Fibroblast of skin of scalp (primary cell): ENCODE measurements at places on chromosomes 2 and 18.

DNA sequence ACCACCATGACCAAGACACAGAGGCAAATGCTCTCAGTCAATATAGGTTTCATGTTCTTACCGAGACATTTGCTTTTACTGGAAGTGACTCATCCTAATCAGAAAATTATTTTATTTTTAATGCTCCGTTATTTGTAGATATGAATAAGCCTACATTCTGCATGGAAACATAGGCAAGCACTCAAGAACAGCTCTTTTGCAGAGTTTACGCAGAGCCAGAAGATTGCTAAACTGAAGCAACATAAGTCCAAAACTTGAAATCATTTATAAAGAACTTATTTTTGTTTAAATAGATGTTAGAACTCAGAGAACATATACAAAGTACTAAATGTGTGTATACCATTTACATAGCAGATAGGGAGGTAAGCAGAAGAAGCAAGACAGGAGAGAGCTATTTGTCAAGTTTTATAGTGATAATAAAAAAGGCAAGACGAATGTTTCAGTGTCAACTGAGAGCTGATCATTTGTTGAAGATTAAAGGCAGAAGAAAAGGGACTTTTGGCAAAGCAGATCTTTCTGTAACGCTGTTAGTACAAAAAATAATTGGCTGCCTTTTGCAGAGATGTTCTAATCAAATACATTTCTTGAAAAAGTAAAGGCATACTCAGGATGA is 12.4 kb upstream of the PPP1R1C start:
- DNase-seq: no peak

DNA sequence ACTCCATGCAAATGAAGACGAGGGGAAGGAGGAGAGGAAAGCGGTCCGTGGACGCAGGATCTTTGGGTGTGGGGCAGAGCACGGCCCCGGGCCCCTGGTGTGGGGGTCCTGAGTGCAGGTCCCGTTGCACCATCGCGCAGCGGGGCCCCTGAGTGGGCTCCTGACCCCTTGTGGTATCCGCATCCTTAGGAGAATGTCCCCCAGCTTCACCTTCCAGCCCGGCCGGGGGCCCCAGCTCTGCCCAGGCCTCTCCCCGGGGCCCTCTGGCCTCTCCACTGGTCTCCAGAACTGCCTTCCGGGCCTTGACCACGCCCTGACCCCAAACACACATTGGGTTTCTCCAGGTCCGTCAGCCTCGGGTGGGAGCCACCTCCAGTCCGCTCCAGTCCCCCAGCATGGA is 431.8 kb upstream of the SALL3 start:
- DNase-seq: no peak

DNA sequence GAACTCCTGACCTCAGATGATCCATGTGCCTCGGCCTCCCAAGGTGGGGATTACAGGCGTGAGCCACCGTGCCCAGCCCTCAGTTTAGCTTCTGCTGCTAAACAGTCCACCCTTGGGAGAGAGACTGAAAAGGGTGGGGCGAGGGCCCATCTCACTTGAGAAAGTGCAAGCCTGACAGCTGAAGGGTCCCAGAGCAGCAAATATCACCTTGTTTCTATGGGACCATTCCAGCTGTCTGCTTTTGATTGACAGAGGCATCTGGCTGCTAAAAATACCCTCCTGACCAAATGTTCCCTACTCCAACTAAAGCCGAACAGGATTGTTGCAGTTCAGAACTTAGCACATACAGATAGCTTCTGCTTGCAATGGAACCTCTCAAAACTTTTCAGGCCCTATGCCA is 436 bp upstream of the SMYD1 start:
- no peak for DNase-seq

DNA sequence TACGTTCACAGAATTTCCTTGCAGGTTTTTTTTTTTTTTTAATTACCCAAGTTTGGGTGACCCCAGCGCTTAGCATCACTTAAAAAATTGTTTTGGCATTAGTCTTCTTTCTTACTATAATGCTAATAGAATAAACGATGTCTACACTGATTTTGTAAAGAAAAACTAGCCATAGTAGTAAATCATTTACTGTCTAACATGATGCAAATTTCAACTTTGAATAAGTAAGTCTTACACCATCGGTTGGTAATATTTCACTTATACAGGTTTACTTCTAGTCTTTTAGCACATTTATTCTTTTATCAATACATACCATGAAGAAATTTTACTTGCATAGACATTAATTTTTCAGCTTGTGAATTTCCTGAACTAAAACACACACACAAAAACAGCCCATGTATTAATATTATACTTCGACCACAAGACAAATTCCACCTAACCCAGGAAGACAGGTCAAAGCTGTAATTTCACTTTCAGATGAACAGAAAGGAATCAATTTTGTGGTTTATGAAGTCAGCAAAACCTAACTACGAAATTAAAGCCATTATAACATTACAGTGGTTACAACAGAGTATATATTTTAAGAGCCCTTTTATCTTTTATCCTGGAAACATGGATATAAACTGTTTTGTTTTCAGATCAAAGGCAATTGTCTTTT is 1.9 kb downstream of the YES1 start:
- DNase-seq: no peak

DNA sequence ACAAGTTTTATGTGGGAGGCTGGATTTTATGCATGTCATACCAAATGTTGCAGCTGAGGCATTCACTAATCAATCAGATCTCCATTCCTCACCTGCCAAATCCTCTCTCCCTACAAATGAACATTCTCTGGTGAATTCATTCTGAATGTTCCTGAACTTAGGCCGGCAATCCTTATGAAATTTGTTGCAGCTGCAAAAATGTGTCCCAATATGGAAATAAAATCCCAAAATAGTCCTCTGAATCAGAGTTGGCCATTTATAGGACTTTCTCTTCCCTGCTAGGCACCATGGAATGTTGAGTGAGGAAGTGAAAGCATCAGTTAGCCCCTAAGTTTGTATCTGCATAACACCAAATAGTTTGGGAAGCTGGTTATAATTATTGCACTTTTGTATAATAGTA is 25.6 kb downstream of the GCA start:
- peak; percentile 30 for DNase-seq

DNA sequence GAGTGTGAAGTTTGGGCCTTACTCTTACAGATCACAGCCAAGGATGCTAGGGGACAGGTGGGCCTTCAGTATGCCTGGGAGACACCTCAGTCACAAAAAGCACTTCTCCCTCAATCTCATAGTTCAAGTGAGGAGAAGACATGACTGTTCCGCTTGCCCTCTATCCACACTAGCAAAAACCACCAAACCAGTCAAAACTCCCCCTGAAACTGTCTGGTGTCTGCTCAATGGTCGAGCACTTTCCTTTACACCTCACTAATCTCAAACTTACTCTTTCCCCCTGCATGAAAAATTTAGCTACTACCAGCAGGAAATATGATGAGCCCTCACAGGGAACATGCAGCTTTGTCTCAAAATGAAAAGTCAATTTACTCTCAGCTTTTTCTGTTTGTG is 232.2 kb downstream of the TRIB2 start:
- DNase-seq: no peak

GRCh38 chr2:122072666-122073065 is 317.2 kb downstream of the TSN start:
- DNase-seq: peak; percentile 34

DNA sequence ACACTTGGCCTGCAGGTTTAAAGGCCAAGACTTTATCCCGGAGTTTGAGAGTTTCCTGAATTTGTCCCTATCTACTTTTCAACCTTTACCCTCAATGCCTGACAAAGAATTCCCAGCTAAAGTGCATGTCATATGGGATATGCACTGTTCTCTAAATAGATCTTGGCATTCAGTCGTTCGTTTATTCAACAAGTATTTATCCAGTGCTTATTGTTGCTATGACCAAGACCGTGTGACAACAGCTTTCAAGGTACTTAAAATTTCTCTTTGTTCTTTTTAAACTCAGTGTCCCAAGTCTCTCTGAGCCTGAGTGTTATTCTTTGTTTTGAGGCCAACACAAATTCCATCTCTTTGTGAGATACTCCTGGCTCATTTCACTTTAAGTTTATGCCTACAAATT is 133.4 kb downstream of the RGPD3 start:
- DNase-seq: no peak

DNA sequence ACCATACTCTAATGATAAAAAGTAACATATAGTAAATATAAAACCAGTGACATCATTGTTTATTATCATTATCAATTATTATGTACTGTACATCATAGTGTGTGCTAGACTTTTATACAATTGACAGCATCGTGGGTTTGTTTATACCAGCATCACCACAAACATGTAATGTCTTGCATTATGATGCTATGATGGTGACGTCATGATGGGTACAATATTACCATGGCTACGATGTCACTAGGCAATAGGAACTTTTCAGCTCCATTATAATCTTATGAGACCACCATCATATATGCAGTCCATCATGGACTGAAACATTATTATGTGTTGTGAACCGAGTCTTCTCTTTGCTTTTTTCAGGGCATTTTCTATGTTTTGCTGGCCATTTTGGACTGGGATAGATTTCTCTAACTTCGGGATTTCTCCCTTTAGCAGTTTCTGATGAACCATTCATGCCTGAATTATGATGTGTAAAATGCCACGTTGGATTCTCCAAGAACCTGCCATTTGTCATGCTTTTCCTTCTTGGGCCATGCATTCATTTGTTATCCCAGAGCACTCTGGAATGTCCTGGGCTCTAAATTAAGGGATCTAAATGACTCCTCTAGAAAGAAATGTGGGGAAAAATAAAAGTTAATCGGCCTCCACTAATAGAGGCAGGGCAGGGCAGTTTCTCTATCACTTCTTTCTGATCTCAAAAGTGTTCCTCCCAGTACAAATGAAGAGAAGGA is 325.6 kb upstream of the TNP1 start:
- peak; percentile 71 for DNase-seq

- peak; percentile 51 for DNase-seq
These were observed 19.9 kb downstream of the FMNL2 start for GRCh38 chr2:152354909-152355308.
